G401 (cell line): ENCODE measurements at places on chromosomes 1 and 21.

DNA sequence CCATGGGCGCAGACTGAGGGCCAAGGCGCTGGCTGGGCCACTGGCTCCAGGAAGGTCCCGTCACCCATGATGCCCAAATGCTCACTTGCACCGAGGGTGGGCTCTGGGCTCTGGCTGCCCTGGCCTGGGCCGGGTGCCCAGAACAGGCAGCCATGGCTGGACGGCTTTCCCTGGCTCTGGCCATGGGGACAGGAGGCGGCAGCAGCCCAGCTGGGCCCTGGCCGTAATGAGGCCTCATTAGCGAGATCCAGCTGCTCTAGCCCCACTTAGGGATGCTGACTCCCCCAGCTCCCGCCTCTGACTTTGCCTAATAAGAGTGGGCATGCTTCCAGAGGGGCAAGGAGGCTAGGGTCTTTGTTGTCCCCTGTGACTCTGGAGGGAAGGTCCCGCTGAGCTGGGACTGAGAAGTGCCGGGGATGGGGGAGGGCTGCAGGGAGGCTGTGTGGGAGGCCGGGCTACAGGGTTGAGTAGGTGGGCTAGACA lies 11.8 kb downstream of the SLC6A9 start:
- no peak for DNase-seq

DNA sequence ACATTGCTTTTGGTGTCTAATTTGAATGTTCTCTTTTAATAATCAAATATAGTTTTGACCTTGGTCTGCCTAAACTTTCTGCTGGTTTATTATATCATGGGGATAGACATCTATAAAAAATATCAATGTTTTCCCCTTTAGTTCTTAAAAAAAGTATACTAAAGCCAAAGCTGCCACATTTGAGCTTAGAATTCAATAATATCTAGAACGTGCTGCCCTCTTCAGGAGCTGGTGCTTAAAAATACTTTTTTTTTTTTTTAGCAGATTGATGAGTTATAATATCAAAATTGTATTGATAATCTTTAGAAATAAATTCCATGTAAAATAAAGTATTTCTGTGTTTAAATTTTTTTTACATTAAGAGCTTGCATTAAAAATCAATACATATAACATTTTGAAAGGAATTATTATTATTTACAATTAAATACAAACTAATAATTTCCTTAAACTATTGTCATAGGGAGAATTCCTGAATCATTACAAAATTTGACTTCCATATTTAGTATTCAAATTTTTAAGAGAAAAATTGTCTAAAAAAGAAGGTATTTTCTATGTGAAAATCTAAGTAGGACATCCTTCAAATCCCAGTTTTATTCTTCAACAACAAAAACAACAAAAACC lies 40.1 kb upstream of the ADGRL2 start:
- DNase-seq: no peak

DNA sequence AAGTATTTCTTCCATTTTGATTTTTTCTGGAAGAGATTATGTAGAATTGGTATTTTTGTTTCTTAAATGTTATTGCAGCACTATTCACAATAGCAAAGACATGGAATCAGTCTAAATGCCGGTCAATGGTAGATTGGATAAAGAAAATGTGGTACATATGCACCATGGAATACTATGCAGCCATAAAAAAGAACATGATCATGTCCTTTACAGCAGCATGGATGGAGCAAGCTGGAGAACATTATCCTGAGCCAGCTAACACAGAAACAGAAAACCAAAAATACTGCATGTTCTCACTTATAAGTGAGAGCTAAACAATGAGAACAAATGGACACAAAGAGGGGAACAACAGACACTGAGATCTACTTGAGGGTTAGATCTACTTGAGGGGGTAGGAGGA lies 5.4 kb downstream of the FGGY start:
- DNase-seq: no peak

DNA sequence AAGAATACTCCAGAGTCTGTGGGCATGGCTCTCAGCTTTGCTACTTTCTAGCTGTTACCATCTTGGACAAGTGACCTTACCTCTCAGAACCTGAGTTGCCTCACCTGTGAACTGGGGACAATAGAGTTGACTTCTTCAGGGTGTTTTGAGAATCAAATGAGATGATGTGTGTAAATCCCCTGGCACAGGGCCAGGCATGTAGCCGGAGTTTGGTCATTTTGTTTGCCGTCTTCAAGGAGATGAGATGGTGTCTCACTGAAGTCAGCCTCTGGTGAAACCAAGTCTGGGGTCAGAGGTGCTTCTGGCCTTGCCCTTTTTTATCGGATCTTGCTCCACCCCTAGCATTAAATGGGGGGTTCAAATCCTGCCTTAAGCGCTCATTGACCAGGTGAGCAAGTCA lies 149.2 kb upstream of the TMEM51 start:
- DNase-seq: no peak

DNA sequence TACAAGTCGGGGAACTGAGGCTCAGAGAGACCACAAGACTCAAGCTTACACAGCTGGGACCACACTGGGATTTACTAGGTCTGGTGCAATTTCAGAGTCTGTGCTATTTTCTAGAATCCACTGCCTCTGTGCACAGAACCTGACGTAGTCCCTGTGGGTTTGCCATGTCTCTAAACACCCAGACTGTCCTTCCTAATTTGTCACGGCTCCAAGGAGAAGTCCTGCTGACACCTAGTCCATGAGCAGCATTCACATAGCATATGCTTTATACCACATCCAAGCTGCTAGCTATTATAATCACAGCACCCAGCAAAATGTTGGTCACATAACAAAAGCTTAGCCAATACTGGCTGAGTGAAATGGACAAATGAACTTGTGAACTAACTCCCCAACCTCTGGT lies 79.0 kb upstream of the HMGB4 start:
- peak; percentile 88 for DNase-seq

DNA sequence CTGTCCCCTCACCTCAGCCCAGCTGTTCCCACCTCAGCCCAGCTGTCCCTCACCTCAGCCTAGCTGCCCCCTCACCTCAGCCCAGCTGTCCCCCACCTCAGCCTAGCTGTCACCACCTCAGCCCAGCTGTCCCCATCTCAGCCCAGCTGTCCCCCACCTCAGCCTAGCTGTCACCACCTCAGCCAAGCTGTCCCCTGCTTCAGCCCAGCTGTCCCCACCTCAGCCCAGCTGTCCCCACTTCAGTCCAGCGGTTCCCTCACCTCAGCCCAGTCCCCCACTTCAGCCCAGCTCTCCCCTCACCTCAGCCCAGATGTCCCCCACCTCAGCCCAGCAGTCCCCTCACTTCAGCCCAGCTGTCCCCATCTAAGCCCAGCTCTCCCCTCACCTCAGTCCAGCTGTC lies 88.4 kb upstream of the CSF3R start:
- no peak for DNase-seq

DNA sequence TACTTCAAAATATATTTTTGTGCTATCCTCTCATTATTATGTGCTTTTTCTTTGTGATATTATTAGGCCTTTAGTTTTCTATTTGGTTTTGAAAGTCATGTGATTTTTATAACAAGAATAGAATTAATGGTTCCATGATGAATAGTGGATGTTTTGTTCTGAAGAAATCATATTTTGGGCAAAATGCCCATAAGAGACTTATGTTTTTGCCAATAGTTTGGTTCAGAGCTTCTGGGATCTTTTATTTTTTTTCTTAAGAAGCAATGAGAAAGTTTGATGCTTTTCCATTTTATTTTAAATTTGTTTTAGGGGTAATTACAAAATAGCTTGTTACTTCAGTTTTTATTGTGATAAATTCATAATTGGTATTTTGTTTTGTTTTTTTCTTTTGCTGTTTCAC lies 49.8 kb downstream of the LYPLAL1 start:
- no peak for DNase-seq

- no peak for DNase-seq
Observed at GRCh38 chr1:183424691-183425090, 6.5 kb upstream of the NMNAT2 start.

DNA sequence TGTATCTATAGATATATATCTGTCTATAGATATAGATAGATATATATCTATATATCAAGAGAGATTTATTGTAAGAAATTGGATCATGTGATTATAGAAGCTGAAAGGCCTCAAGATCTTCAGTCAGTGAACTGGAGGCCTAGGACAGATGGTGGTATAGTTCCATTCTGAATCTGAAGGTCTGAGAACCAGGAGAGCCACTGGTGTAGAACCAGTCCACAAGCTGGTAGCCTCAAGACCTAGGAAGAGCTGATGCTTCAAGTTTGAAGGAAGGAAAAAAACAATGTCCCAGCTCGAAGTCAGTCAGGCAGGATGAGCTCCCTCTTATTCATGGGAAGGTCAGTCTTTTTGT lies 213.2 kb upstream of the JUN start:
- DNase-seq: no peak

- DNase-seq: peak; percentile 58
Observed at GRCh38 chr1:30885570-30886522, 22.7 kb downstream of the SDC3 start.

DNA sequence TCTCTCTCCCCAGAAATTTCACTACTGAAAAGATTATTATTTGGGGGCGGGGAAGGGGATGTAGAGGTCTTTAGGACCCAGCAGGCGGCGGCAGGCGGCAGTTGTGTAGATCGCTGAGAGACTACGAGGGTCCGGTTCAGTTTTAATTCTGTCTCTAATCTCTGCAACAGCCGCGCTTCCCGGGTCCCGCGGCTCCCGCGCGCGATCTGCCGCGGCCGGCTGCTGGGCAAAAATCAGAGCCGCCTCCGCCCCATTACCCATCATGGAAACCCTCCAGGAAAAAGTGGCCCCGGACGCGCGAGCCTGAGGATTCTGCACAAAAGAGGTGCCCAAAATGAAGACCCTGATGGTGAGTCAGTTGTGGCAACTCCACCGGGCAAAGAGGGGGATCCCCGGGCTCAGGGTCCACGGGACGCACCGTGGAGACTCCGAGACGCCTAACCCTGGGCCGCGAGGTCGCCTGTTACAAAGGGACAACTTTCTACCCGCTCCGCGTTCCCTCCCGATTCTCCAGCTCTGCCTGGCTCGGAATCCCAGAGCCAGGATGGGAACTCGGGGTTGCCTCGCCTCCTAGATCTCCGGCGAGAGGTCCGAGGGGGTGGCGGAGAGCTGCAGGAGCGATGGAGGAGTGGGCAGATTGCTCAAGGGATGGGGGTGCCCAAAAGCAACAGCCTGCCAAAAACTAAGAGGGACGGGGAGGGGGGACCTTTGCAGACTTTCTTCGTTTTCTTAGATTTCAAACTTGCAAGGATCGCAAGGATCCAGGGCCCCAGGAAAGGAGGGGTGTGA lies at the start of gene ST6GALNAC5:
Gene ST6GALNAC5, plus strand, starts transcription at position 139 of the 789 bp plus-strand sequence.
- DNase-seq: peak; percentile 9

- no peak for DNase-seq
Observed at GRCh38 chr21:45588086-45588825, 46.0 kb upstream of the SLC19A1 start.

- no peak for DNase-seq
Observed at GRCh38 chr1:103492003-103492625, 33.4 kb upstream of the RNPC3 start.

DNA sequence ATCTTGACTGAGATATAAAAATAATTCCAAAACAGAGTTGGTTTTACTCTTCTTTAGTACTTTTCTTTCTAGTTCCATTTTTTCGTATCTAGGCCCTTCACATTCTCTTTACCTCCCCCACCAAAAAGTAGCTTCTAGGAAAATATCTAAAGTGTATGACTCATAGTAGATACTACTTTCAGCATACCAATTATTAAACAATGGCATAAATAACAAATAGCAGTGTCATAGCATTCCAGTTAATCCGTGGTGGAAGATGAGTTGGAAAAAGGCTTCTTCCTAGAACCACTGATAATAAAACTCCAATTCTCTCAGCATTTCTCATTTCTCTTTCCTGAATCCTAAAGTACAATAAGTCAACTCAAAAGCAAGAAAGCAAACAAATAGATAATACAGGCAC lies 859.0 kb upstream of the B3GALT2 start:
- no peak for DNase-seq

GRCh38 chr1:8094481-8095241 lies 68.6 kb upstream of the ERRFI1 start:
- DNase-seq: no peak

DNA sequence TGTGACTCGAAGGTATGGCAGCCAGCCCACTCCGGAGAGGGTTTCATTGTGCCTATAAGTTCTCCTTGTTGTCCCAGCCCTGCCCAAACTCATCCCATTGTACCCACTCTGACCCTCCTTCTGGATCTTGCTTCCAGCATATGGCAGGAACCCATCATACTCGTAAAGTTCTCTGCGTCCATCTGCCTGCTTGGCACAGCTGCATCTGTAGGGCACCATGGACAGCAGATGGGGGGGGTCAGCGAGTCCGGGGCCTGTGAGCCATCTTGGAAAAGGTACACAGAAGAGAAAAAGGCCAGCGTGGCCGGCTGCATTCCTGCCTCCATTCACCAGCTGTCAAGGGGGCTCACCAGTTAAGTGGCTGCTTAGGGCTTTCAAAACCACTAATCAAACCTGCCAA lies 94.9 kb upstream of the IGSF21 start:
- no peak for DNase-seq

GRCh38 chr1:225468270-225469020 lies 40.6 kb upstream of the LBR start:
- DNase-seq: no peak
